Stimulated activated CD4-positive, alpha-beta T cell treated with anti-CD3 and anti-CD28 coated beads, Interleukin-1b, Interleukin-23, amount 100 ng/mL, for 1 hour (primary cell): ENCODE measurements at places on chromosomes 2 and 18.
A peak's percentile ranks its signal among the peaks of the same experiment; 100 is the strongest.

- DNase-seq = no peak
Measured at GRCh38 chr18:57223144-57223870, 76.4 kb downstream of the BOD1L2 start.

DNA sequence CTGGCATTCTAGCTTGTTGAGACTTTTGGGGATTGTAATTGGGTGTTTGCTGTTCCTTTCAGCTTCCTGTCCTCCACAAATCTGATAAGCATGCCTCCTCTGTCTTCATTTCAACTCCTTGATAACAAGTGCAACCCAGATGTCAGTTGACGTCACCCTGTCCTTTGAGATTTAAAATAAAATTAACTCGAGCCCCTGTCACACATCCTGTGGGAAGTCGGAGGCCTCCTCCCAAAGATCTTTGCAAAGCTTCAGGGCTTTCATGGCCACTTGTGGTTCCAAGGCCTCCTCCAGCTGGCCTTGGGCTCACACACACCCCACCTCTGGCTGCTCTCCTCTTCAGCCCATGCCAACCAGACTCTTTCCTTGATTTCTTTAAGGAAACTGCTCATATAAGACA, 69.9 kb upstream of the ITGA6 start:
- DNase-seq = no peak

GRCh38 chr2:232521959-232522622, 1.9 kb downstream of the PRSS56 start:
- peak; percentile 15 for DNase-seq

GRCh38 chr2:71671203-71671854, 218.0 kb downstream of the DYSF start:
- DNase-seq = no peak

- no peak for DNase-seq
Measured at GRCh38 chr18:12410081-12410481, 2.4 kb downstream of the PRELID3A start.

GRCh38 chr18:3693410-3693809, 243.4 kb downstream of the TGIF1 start:
- no peak for DNase-seq

DNA sequence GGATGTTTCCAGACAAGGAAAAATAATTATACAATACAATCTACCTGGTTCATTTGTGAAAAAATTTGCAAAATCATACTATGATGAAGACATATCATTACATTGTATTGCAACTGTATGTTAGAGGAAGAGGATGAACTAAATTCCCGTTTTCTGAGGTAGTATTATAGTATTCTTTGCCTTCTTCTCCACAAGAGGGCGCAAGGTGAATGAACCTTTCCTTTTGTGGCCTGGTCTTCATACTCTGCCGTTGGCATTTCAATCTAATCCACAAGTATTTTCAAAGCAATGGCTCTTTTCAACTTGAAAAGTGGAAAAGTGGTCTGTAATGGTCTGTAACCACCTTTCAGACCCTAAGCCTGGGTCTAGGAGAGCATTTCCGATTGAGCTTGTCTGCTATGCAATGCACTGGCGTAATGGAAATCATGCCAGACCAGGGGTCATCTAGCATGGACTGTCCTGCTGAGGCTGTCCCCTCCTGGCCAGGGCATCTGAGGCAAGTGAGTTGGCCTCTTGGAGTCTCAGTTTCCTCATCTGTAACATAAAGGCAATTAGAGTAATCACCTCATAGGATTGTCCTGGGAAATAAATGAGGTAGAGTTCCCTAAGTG, 30.8 kb upstream of the ZNF396 start:
- no peak for DNase-seq

DNA sequence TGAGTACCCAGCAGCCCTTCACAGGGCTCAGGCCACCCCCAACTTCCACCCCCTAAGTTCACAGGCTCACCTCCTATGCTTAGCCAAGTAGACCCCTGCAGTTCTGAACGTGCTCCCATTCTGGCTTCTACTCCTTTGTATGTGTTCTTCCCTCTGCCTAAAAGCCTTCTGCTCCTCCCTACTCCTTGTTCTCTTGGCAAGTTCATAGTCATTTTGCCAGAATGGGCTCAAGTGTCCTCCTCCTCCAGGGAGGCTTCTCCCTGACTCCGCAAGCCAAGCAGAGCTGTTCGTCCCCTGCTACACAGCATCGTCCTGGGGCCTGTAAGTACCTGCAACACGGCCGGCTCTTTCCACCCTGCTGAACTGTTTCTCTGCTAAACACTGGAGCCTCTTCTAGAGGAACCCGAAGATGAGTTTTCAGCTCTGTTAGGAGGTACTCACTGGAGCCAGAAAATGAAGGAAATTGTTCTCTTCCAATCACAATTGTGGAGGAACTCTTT, 14.6 kb upstream of the CETN1 start:
- no peak for DNase-seq

GRCh38 chr2:946073-946948, 4.3 kb upstream of the SNTG2 start:
- DNase-seq = no peak

- no peak for DNase-seq
Measured at GRCh38 chr2:163341426-163341825, 394.4 kb downstream of the FIGN start.

GRCh38 chr2:237738255-237738654, 60.3 kb upstream of the RBM44 start:
- DNase-seq = no peak

GRCh38 chr18:44232500-44232899, 448.2 kb upstream of the SETBP1 start:
- DNase-seq = no peak

GRCh38 chr2:171522788-171523087, 464 bp downstream of the CYBRD1 start:
- no peak for DNase-seq

DNA sequence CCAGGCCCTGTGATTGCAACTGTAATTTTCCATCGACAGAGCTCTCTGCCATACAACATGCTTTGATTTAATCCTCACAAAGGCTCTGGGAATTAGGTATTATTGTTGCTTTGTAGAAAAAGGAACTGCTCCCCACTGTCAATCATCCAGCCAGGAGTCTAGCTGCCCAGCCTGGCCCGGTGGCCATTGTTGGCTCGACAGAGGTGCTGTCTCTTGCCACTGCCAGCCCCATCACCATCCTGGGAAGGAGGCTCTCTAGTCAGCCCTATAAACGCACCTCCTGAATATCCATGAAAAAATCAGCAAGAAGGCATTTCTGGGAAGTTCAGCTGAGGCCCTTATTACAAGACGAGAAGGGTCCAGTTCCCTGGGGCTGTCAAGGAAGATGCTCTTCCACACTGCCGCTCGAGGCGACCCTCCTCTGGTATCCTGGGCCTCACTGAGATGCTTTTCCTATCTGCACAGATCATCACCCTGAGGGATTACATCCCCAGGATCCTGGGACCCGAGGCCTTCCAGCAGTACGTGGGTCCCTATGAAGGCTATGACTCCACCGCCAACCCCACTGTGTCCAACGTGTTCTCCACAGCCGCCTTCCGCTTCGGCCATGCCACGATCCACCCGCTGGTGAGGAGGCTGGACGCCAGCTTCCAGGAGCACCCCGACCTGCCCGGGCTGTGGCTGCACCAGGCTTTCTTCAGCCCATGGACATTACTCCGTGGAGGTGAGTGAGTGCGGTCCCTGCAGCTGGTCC, 71.0 kb downstream of the TPO start:
- DNase-seq = no peak

DNA sequence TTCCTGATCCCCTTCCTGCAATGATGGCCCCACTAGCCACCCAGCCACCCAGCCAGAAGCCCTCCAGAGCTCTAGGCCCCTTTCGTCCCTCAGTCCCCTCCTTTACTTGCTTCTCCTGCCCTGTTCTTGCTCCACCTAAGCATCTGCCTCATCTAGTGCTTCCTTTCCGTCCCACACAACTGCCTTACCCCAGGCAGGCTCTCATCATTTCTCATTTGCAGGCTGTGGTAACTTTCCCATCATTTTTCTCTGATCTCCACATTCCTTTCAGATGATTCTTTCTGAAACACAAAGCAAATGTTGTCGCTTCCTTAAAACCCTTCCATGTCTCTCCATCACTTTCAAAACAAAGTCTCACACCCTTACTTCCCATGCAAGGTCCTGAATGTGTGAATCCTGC, 459.8 kb downstream of the METTL4 start:
- no peak for DNase-seq
